ENCODE measurements at places on chromosomes 5 and 9. TPM values are rescaled to one million over a fixed set of nuclear protein-coding genes. Genes with fewer than 3 reads are reported as not detected.
A peak's percentile ranks its signal among the peaks of the same experiment; 100 is the strongest.

GRCh38 chr9:105608721-105609598 is 51.0 kb downstream of the FKTN start:
- no peaks in the 10 kb centered on the region for H3K36me3 ChIP-seq
- H3K27ac ChIP-seq: no peak overlapping the region
- H3K4me1 ChIP-seq: no peaks in the 10 kb centered on the region
- H3K27me3 ChIP-seq: no peaks in the 10 kb centered on the region
- H3K4me3 ChIP-seq: no peak overlapping the region

GRCh38 chr5:5652181-5652580 is 229.7 kb downstream of the ICE1 start:
- H3K27me3 ChIP-seq: no peaks in the 10 kb centered on the region
- no peaks in the 10 kb centered on the region for H3K36me3 ChIP-seq
- H3K27ac ChIP-seq: no peak overlapping the region
- H3K4me1 ChIP-seq: no peaks in the 10 kb centered on the region
- DNase-seq: no peak

GRCh38 chr9:81604306-81605169 is 84.8 kb downstream of the TLE1 start:
- no peak for DNase-seq
- no peaks in the 10 kb centered on the region for H3K4me1 ChIP-seq
- no peak overlapping the region for H3K27ac ChIP-seq
- H3K27me3 ChIP-seq: no peaks in the 10 kb centered on the region

DNA sequence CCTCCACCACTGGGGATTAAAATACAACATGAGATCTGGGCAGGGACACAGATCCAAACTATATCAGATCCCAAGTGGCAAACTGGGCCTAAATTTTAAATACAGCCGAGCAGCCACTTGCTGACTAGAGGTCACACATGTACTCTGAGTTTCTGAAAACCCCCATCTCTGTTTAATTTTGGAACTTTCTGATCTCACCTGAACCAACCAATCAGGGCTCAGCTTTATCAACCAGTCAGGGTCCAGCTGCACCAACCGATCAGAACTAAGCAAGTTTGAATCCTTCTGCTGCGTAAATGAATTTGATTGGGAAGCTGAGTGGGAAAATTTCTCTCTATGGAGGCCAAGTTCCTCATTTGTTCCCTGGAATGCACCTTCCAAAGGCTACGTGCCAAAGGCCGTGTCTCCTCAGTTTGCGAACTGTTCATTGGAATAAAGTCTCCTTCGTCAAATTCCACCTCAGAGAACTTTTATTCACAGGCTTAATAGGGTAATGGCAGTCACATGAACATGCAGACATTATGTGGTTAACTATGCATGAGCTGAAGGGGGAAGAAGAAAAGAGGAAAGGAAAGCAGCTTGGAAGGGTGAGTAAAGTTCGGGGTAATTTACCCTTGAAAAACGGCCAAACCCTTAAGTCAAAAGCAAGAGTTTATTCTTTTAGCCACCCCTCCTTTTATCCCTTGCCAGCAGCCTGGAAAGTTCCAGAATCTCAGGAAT is 3.7 kb downstream of the CD180 start:
- H3K27me3 ChIP-seq: no peaks in the 10 kb centered on the region
- no peaks in the 10 kb centered on the region for H3K36me3 ChIP-seq
- H3K27ac ChIP-seq: no peak overlapping the region
- no peaks in the 10 kb centered on the region for H3K4me1 ChIP-seq
- DNase-seq: no peak

DNA sequence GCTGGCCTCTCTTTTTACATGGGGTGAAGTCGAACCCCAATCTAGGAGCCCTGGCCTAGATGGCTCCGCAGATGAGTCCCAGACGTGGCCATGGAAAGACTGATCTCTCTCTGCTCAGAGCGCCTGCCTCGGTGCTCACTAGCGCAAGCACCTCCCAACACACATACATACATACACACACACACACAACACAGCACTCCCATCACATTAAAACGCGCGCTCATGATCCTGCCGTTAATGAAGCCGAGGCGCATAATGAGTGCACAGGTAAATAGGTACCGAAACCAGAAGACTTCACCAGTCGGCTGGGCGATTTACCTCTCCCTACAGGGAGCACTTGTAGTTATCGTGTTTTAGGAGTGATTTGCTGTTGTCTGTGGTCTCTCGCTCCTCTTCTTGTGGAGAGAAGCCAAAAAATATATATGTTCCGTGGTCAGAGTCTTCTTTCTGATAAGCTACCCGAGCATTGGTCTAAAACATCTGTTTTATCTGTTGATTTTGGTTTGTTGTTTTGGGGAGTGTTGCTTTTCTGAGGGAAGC is 207.7 kb downstream of the MEF2C start:
- no peak overlapping the region for H3K27ac ChIP-seq
- no peak for DNase-seq

- no peaks in the 10 kb centered on the region for H3K36me3 ChIP-seq
- H3K4me3 ChIP-seq: no peak overlapping the region
- no peak for DNase-seq
- H3K27me3 ChIP-seq: no peaks in the 10 kb centered on the region
- H3K4me1 ChIP-seq: no peaks in the 10 kb centered on the region
- H3K27ac ChIP-seq: no peak overlapping the region
These were observed 148.5 kb upstream of the OTULINL start for GRCh38 chr5:14432931-14433589.

GRCh38 chr5:125837866-125838265 is 585.3 kb upstream of the GRAMD2B start:
- H3K36me3 ChIP-seq: no peaks in the 10 kb centered on the region
- no peaks in the 10 kb centered on the region for H3K4me1 ChIP-seq
- DNase-seq: no peak
- no peak overlapping the region for H3K27ac ChIP-seq
- no peak overlapping the region for H3K4me3 ChIP-seq

DNA sequence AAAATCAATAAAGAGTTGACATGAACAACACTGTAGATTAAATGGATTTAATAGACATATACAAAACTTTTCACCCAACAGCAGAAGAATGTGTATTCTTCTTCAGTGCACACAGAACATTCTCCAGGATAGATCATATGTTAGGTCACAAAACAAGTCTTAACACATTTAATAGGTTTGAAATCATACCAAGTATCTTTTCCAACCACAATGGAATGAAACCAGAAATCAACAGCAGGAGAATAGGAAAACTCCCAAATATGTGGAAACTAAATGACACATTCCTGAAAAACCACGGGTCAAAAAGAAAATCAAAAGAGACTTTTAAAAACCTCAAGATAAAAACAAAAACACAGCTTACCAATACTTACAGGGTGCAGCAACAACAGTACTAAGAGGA is 790.1 kb upstream of the ZNF608 start:
- no peaks in the 10 kb centered on the region for H3K36me3 ChIP-seq
- H3K4me1 ChIP-seq: no peaks in the 10 kb centered on the region
- DNase-seq: no peak
- H3K27me3 ChIP-seq: no peaks in the 10 kb centered on the region

DNA sequence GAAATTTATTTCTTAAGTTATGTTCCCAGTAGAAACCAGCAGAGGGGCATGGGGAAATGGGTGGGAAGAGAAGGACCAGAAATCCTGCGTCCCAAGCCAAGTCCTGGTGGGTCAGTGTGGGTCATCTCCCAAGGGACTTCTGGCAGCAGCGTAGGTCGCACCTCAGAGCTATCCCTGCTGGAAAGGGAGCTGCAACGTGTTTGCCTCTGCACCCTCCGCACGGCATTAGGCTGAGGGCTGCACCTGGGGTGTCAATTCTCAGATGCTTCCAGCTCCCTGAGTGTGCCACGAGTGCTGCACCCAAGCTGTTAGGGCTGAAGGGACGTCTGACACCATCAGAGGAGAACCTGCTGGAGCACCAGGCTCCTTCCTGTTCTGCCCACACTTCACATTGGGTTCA is 182.8 kb downstream of the CACNA1B start:
- no peaks in the 10 kb centered on the region for H3K36me3 ChIP-seq
- H3K4me1 ChIP-seq: no peaks in the 10 kb centered on the region
- no peak for DNase-seq

DNA sequence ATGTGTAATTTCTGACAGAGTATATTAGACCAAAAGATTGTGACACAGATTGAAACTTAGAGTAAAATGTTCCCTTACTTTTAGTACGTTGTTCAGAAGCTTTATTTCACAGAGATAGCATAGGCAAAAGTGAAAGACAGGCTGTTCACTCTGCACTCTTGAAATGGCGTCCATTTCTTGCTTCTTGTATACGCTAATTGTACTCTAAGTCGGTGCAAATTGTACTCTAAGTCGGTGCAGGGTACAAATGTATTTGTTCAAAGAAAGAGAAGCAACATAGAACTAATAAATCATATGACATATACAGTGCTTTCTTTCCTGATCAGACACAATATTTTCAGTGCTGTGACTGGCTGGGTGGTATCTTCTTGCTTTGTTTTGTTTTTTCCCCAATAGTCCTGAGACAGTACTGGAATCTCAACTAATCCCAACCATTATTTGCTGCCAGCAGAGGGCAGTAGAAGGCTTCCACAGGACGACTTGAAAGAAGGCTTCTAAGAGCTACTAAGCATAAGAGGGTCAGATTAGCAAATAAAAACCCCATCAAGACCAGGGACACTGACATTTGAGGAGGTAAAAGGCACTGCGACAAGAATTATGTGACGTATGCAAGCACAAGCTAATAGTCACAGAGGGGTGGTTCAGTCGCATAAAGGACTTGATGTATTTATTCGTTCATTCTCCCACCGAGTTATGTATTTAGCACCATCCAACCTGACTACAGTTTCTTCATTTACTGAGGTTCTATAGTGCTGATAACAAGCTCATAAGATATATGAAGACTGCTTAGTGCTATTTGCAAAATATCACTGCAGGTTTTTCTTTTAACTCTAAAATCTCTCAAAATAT is 831.8 kb downstream of the TAF11L14 start:
- H3K27ac ChIP-seq: no peak overlapping the region
- DNase-seq: peak; percentile 38
- H3K36me3 ChIP-seq: no peaks in the 10 kb centered on the region
- no peaks in the 10 kb centered on the region for H3K27me3 ChIP-seq
- H3K4me3 ChIP-seq: no peak overlapping the region

DNA sequence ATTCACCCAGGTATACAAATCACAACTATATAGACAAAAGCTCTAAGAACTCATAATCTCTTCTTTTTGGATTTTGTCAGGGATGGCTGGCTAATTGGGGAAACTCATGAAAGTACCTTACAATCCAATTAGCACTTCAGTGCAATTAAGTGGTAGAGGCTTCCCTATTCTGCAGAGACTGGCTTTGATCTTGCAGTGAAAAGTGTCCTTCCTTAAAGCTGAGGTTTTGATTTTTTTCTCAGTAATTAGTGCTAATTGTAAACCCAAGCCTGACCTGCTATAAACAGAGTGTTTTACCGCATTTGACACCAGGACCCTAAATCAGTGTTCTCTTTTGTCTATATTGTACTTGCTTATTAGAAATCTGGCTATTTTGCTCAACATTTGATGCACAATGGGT is 294.0 kb upstream of the EFNA5 start:
- no peaks in the 10 kb centered on the region for H3K36me3 ChIP-seq
- DNase-seq: no peak
- no peaks in the 10 kb centered on the region for H3K4me1 ChIP-seq
- no peak overlapping the region for H3K4me3 ChIP-seq

The OTP gene
- total RNA-seq: not detected

The BDP1 gene
- total RNA-seq: 17.2 TPM

The UBE2QL1 gene
- 0.59 TPM for total RNA-seq

The INSL6 gene
- total RNA-seq: not detected

The KIF20A gene
- 32.3 TPM for total RNA-seq

The DND1 gene
- 0.37 TPM for total RNA-seq

The WDR31 gene
- 1.1 TPM for total RNA-seq

The PCDHGB3 gene
- 1.2 TPM for total RNA-seq

The ARID3C gene
- 2.6 TPM for total RNA-seq
